ENCODE measurements at places on chromosomes 4 and X.

DNA sequence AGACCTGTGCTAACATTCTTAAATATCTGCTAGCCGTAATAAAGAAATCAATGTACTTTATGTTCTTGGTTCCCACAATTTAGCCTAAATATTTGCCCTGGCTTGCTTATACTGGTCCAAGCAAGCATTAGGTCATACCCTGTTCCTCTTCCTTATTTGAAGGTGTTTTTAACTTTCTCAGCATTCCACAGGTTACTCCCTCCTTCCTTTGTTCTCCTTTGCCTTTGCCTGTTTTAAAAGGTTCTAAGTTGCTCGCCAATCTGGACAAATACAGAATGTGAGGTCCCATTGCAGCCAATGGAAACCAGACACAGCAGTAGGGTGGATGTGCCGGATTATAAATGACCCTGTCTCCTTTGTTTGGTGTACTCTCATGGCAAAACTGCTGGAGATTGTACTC, 436.8 kb upstream of the PCDH7 start:
- H3K4me3 ChIP-seq = no peak overlapping the region
- DNase-seq = no peak
- H3K27me3 ChIP-seq = no peaks in the 10 kb centered on the region
- H3K36me3 ChIP-seq = no peaks in the 10 kb centered on the region
- no peaks in the 10 kb centered on the region for H3K4me1 ChIP-seq

DNA sequence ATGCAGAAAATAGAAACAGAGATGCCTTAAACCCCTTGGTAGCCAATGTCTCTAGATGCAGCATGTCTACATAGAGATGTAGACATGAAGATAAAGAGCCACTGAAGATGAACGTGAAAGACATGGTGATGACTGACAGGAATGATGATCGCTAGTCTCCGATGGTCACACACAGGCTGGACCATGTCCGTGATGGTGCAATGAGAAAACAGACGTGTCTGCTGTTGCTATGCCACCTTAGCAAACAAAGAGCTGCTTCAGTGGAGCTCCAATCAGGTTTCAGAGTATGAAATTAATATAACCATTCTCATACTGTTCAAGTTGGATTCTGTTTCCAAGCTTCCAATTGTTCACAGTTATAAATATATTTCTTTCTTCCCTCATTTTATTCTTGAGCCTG, 256.5 kb downstream of the CAMK2D start:
- no peak for DNase-seq
- peaks cover 6% of the 10 kb centered on the region for H3K4me1 ChIP-seq
- H3K27me3 ChIP-seq = no peaks in the 10 kb centered on the region
- H3K4me3 ChIP-seq = no peak overlapping the region
- H3K36me3 ChIP-seq = no peaks in the 10 kb centered on the region

- peaks cover 8% of the 10 kb centered on the region for H3K36me3 ChIP-seq
- H3K27me3 ChIP-seq = no peaks in the 10 kb centered on the region
- no peak overlapping the region for H3K27ac ChIP-seq
- H3K4me1 ChIP-seq = peaks cover 16% of the 10 kb centered on the region
- H3K4me3 ChIP-seq = no peak overlapping the region
Measured at GRCh38 chr4:39320381-39321115, 45.6 kb downstream of the RFC1 start.

- H3K27me3 ChIP-seq = no peaks in the 10 kb centered on the region
- DNase-seq = no peak
- no peak overlapping the region for H3K27ac ChIP-seq
- no peak overlapping the region for H3K4me3 ChIP-seq
Measured at GRCh38 chr4:152926959-152927358, 9.2 kb upstream of the FHDC1 start.

GRCh38 chr4:68426516-68426915, 20.7 kb upstream of the TMPRSS11E start:
- H3K27ac ChIP-seq = no peak overlapping the region
- H3K4me1 ChIP-seq = no peaks in the 10 kb centered on the region
- DNase-seq = no peak
- no peaks in the 10 kb centered on the region for H3K36me3 ChIP-seq
- no peak overlapping the region for H3K4me3 ChIP-seq
- no peaks in the 10 kb centered on the region for H3K27me3 ChIP-seq

DNA sequence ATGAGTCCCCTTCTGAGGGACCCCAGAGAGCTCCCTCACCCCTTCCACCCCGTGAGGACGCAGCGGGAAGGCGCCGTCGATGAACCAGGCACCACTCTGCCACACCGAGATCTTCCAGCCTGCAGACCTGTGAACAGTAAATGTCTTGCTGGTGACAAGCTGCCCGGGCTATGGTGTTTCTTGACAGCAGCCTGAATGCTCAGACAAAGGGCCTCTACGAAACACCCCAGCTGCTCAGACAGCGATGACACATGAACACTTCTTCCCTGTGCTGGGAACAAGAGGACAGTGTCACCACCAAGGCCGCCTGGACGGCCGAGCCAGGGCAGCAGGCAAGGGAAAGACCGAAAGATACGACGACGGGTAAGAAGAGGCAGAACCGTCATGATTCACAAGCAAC, 30.6 kb upstream of the GTPBP6 start:
- H3K27ac ChIP-seq = no peak overlapping the region
- H3K27me3 ChIP-seq = no peaks in the 10 kb centered on the region
- no peak for DNase-seq
- H3K4me3 ChIP-seq = no peak overlapping the region
- H3K4me1 ChIP-seq = no peaks in the 10 kb centered on the region
- no peaks in the 10 kb centered on the region for H3K36me3 ChIP-seq

- H3K4me1 ChIP-seq = no peaks in the 10 kb centered on the region
- H3K4me3 ChIP-seq = no peak overlapping the region
- no peaks in the 10 kb centered on the region for H3K27me3 ChIP-seq
- H3K36me3 ChIP-seq = no peaks in the 10 kb centered on the region
- H3K27ac ChIP-seq = no peak overlapping the region
Measured at GRCh38 chr4:145012841-145013240, 85.2 kb downstream of the ANAPC10 start.

DNA sequence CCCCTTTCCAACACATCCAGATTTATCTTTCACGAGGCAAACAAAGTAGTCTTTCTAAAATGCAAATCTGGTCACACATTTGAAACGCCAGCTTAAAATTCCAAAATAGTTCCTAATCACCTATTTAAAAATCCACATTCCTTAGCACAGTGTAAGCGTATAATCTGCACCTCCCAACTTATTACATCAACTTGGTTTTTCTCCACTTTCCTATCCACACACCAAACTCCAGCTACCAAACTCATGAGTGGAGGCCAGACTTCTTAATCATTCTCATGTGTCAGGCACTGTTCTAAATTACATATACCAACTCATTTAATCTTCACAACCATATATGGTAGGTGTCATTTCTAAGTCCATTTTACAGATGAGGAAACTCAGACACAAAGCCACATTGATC, 33.8 kb downstream of the ENOX2 start:
- H3K27me3 ChIP-seq = no peaks in the 10 kb centered on the region
- H3K4me3 ChIP-seq = no peak overlapping the region
- H3K4me1 ChIP-seq = no peaks in the 10 kb centered on the region
- no peak for DNase-seq
